Endothelial cell (in vitro differentiated cells): ENCODE measurements at places on chromosomes 16 and 17. TPM values are rescaled to one million over a fixed set of nuclear protein-coding genes. Genes with fewer than 3 reads are reported as not detected.

DNA sequence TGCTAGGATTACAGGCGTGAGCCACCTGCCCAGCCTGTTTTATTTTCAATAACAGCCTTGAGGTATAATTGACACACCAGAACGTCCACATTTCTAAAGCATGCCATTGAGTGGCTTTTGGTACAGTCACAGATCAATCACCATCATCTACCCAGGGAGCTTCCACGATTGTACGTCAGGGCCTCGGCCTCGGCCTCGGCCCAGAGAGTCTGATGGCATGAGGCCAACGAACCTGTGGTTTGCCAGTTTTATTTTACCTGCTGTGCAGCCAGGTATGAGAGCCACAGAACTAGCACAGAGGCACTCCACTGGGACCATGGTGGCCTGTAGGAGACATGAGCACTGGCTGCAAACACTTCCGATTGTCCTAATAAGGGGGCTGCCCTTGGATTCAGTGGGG, 8.3 kb downstream of the UBALD1 start:
- peaks cover 3% of the 10 kb centered on the region for H3K4me1 ChIP-seq
- peaks cover 6% of the 10 kb centered on the region for H3K27me3 ChIP-seq

GRCh38 chr17:45127207-45127547, 5.1 kb downstream of the PLCD3 start:
- H3K4me3 ChIP-seq = no peak overlapping the region
- H3K36me3 ChIP-seq = no peaks in the 10 kb centered on the region
- peaks cover 14% of the 10 kb centered on the region for H3K27me3 ChIP-seq
- DNase-seq = no peak
- H3K27ac ChIP-seq = no peak overlapping the region

- peak within 1 kb of the TSS; percentile 77 for H3K27ac ChIP-seq
- H3K36me3 ChIP-seq = peaks cover 9% of the 10 kb centered on the region
Measured at GRCh38 chr17:50425682-50426471, at the start of gene ACSF2. Gene ACSF2 (plus strand): TSS chr17:50426218. CDS start chr17:50426262, 44 bp downstream.

DNA sequence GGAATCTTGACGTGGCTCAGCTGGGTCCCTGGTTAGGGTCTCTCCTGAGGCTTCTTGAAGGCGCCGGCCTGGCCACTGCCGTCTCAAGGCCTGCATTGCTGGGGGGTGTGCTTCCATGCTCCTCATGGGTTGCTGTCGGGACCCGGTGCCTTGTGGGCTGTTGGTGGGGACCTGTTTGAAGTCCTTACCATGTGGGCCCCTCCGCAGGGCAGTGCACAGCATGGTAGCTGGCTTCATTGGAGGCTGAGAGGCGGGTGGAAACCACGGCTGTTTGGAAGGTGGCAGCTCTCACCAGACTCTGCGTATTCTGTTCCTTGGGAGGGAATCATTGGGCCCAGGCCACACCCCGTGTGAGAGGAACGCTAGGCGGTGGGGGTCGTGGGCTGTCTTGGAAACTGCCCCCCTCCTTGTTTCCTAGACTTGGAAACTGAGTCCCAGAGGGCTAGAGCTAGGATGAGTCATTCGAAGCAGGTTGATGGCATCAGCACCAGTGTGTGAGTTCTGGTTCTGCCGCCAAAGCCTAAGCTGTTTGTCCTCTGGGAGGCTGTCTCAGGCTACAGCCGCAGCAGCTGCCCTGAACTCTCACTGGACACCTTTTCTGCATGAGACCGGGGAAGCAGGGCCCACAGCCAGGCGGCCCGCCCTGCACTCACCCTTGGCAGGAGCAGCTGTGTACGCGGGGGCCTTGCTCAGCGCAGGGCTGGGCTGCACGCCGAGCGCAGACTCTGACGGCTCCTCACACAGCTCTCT, 35.2 kb downstream of the ZNF750 start:
- H3K27ac ChIP-seq = no peak overlapping the region
- H3K27me3 ChIP-seq = peaks cover 19% of the 10 kb centered on the region
- no peak for DNase-seq
- H3K4me3 ChIP-seq = no peak overlapping the region
- H3K36me3 ChIP-seq = peaks cover 28% of the 10 kb centered on the region

DNA sequence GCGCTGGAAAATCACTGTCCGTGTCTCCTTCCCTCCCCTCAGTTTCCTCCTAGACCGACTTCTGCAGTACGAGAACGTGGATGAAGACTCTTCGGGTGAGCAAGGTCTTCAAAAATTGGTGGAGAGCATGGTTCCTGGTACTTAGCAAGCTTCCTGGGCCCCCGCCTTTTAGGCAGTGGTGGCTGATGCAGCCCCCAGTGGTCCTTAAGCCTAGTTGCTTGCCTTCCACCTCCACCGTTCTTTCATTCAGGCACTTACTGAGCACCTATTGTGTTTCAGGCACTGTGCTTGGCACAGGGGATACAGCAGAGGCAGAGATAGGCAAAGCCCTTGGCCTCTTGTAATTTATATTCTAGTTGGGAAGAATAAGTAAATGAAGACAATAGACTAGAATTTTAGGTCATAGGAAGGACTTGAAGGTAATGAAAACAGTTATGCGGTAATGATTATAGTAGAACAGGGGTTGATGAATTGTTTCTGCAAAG, 767 bp downstream of the INO80E start:
- H3K27ac ChIP-seq = peak overlapping the region; percentile 74
- peaks cover 40% of the 10 kb centered on the region for H3K27me3 ChIP-seq
- peak overlapping the region; percentile 96 for H3K4me3 ChIP-seq
- peaks cover 40% of the 10 kb centered on the region for H3K36me3 ChIP-seq

- no peaks in the 10 kb centered on the region for H3K4me1 ChIP-seq
- no peak for DNase-seq
- H3K4me3 ChIP-seq = no peak overlapping the region
Measured at GRCh38 chr16:88195269-88195705, 187.5 kb upstream of the ZNF469 start.

GRCh38 chr17:8220783-8221662, 10.6 kb upstream of the AURKB start:
- peaks cover 15% of the 10 kb centered on the region for H3K36me3 ChIP-seq
- peak overlapping the region; percentile 97 for H3K27ac ChIP-seq
- DNase-seq = peak; percentile 92

ZNF689 gene
- 12.0 TPM for total RNA-seq

TNFRSF13B gene
- not detected for total RNA-seq

SDR42E1 gene
- 0.74 TPM for total RNA-seq
